Epithelial cell of prostate (primary cell): ENCODE measurements at places on chromosomes 2 and 18.

DNA sequence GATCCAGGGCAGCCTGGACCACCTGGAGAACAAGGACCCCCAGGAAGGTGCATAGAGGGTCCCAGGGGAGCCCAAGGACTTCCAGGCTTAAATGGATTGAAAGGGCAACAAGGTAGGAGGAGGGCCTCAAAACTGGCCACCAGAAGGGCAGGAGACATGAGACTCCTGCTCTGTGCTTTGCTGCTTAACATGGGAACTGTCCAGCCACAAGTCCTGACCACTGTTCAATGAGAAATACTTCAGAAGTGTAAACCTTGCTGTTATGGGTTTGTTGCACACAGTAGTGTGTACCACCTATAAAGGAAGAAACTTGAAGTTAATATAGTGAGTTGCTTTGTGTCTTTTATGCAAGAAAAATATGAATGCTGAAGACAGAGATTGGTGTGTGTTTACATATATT is 44.2 kb upstream of the MFF start:
- DNase-seq, result no peak

GRCh38 chr18:24208270-24209035 is 69.6 kb downstream of the CABYR start:
- no peak for DNase-seq

- DNase-seq, result no peak
Observed at GRCh38 chr2:217976301-217976700, 26.5 kb downstream of the TNS1 start.

DNA sequence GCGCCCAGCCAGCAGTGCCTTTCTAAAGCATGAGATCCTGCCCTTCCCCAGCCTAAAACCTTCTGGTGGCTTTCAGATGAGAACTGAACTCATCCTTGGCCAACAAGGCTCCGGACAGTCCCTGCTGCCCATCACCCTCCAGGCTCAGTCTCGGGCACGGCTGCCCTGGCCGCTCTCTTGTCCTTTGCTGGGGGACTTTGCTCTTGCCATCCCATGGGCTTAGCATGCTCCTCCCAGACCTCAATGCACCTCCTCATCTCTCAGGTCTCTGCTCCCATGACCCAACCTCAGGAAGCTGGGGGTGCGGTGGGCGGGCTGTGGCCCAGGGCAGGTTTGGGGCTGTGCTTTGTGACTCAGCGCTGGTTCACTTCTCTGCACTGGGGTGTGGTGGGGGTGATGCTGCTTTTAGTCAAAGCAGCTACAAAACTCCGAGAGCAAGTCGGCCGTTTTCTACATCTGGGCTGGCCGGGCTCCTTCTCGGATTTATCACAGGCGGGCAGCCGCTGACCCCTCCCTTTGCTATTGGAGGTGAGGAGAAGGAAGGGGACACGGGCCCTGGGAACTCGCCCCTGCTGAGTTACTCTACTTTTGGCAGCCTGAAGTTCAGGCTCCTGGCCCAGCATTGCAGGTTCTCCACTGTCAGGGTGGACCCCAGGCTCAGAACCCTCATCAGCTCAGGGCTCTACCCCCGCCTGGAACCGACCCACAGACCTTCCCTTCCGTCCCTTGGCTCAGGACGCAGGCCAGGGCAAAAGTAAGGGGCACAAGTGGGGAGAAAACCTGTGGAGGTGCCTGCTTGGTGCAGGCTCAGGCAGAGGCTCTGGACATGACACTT is 90.6 kb upstream of the TAF1B start:
- DNase-seq, result peak; percentile 88

DNA sequence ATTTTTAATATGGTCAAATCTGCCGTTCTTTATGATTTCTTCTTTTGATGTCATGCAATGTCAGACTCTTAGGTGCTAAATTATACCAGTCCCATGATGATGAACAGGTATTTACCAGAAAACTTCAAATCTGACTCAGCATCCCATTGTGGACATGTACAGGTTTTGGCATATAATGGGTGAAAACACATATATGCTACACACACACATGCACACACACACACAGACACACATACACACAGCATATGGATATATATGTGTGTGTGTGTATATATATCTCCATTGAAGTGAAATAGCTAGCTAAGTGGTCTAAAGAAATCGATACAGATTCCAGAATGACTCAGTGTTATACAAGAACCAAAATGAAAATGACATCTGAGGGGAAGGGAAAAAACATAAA is 7.4 kb downstream of the PLEK start:
- DNase-seq, result no peak

DNA sequence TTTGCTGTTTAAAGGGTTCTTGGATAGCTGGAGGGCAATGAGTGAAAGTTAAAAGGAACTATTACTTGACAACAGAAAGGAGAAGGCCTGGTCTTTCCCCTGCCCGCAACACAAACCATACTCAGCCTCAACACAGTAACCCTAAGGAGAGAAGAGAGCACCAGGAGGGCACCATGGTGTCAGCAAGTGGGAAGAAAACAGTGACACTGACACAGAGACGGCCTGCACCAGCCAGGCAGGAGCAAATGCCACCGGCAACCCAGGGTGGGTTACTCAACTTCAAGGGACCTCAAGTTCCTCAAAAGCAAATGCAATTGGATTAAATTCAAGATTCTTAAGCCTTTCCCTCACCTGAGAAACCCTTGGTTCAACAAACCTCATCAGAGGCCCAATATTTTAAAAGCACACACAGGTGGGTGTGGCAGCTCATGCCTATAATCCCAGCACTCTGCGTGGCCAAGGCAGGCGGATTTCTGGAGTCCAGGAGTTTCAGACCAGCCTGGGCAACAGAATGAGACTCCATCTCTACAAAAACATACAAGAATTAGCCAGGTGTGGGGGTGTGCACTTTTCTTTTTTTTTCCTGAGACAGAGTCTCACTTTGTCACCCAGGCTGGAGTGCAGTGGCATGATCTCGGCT is 52.3 kb downstream of the TFCP2L1 start:
- no peak for DNase-seq

- no peak for DNase-seq
Observed at GRCh38 chr2:195652911-195653310, 4.1 kb upstream of the SLC39A10 start.

GRCh38 chr18:80245781-80246444 is 1.4 kb downstream of the PARD6G start:
- DNase-seq, result no peak

DNA sequence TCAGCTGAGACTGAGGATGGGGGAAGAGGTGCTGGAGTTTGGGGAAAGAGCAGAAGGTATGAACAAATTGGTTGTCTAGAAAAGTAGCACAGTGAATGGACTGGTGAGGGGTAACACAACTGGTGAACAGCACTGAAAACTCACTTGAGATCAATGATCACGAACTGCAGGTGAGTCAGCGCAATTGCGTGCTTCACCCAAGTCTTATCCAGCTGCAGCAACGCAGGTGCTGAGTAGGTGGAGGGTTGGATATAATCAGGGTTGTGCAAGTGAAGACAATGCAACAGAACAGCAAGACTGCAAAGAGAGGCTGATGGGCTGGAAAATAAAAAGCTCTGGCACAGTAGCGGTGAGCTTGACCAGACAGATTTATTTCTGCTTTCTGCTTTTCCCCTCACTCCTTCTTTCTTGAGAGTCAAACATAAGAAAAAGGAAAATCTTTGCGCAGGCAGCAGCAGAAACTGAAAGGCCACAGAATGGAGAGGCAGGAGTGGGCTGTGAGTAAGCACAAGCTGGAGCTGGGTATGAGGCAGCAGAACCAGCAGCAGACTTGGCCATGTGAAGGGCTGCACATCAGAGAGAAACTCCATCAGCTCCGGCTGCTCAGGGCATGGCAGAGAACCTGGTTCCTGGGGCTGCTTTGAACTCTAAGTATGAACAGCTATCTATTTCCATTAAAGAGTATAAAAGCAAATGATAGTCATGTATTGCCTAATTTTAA is 99.4 kb upstream of the ARL5A start:
- no peak for DNase-seq

DNA sequence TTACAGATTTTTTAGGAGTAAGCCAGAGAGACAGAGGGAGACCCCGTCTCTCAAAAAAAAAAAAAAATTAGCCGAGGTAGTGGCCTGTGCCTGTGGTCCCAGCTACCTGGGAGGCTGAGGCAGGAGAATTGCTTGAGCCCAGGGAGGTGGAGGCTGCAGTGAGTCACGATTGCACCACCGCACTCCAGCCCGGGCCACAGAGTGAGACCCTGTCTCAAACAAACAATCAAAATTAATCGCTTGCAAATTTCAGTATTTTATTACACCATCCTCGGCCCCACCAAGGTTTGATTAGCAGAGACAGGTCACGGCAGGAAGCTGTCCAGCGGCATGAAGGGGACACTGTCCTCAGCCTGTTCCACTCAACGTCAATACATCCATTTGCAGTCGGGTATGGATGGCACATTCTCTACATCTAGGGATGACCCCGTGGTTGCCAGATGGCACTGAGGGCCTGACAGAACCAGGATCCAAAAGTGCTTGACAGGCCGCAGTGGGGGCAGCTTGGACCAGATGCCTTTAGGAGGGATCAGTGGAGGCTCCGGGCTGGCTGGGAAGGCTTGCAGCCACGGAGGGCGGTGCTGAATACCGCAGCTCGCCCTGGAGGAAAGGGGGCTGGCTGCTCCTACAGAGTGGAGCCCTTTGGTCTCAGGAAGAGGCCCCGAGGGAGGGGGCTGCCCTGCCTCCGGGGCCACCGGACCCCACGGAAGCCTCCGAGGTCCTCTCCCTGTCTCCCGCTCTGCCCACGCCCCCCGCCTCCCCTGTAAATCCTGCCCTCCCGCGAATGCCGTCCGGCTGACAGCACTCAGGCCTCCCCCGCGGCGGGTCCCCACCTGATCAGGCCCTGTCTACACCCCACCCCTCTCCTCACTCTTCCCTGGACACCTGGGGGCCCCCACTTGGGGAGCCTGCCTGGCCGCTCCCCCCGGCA is 13.1 kb downstream of the ASPRV1 start:
- DNase-seq, result no peak

- DNase-seq, result peak; percentile 22
Observed at GRCh38 chr18:29823671-29824070, 1218.9 kb downstream of the DSC3 start.

- DNase-seq, result peak; percentile 20
Observed at GRCh38 chr2:239630618-239631286, 229.9 kb upstream of the HDAC4 start.

DNA sequence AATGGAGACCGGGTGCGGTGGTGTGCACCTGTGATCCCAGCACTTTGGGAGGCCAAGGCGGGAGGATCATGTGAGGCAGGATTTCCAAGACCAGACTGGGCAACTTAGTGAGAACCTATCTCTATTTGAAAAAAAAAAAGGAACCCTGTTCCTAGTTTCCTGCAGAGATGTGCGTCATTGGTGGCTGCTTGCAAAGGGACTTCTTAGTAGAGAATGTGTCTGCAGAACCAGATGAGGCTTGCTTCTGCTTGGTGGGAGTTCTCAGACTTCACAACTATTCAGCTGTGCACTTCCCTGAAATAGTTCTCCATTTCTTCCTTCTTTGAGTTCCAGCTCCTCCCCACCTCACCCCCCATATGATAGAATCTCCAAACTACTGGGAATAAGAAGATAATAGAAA is 22.3 kb downstream of the ZCCHC2 start:
- no peak for DNase-seq

- DNase-seq, result no peak
Observed at GRCh38 chr2:20650877-20651730, at the start of gene HS1BP3. HS1BP3 (minus strand) TSS chr2:20651098; CDS start chr2:20651063, 35 bp downstream.

DNA sequence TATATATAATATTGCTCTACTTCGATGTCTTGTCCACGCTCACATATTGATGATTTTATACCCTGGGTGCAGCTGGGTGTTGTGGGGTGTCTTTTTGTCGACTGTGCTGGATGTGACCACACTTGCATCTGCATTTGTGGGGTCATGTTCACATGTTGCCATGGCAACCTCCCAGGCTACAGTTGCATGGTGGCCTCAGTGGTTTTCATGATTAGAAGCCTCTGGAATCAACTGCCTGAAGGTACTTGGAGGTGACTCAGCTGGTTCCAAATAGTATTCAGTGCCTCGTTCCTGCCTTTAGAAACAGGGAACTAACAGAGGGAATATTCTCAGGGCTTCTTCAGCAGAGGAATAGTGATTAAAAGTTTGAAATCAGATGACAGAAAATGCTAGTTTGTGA is 166.3 kb upstream of the NYAP2 start:
- no peak for DNase-seq

- DNase-seq, result no peak
Observed at GRCh38 chr2:159351977-159352376, 65.5 kb upstream of the WDSUB1 start.

DNA sequence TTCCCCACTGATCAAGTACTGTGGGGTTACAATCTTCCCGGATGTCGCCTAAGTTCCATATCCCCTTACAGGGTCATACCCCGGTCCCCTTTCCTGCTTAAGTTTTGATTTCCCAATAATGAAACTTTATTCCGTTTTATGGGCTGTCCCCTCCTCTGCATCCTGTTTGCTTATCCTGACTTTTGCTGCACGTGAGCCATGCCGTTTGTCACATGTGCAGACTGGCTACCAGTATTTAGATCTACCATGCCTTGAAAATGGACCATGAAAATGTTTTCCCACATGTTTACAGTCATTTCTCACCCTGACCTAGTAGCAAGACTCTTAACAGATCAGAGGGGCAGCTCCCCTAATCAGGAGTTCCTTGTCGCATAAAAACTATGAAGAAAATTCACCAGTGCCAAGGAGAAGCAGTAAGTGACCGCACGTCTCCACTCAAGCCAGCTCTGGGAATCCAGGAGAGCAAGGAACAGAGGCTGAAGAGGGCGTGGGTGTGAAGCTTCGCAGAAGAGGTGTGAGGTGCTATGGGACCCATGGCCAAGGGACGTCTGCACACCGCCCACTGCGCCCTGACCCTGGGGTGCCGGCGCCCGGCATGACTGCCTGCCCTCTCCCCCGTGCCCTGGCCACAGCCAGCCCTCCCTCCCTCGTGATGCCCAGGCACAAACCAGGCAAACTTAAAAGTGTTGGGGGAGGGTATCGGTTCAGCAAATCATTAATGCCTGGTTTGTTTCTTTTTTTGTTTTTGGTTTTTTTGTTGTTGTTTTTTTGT is 440.8 kb upstream of the SALL3 start:
- DNase-seq, result no peak

DNA sequence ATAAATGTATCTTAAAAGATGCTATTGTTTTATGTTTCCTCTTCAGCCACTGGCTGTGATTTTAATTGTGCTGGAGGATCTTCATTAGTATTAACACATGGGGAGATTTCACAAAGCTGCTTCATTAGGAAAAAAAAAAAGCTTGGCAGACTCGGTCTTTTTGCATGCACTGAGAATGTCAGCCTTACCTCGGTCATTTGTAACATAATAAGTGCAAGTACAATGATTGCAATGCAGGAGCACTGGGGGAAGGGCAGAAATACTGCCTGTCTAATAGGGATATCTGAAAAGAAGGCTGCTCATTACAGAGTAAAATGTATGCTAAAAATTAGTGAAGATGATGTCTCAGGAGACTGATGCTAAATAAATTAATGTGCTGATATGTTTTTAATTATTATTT is 1.3 kb upstream of the BAZ2B start:
- DNase-seq, result no peak
